ENCODE measurements at places on chromosomes 12 and 14.

GRCh38 chr12:2039034-2039433 lies 13.8 kb upstream of the CACNA1C start:
- DNase-seq, result no peak

DNA sequence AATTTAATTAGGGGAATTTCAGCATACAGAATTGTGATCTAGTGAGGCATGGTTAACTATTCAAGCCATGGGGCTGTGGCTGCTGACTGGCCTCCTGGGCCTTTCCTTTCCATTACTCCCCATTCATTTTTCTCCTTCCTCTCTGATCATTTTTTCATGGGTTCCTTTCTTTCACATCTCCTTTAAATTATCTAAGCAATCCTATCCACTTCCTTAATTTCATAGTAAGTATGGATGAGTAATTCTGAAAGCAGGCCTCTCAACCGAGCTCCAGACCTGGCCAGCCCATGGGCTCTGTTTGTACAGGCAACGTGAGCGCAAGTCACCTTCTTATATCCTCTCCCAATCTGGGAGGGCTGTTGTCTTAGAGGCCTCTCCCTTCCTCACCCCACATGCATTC lies 13.4 kb downstream of the CKAP4 start:
- DNase-seq, result no peak

DNA sequence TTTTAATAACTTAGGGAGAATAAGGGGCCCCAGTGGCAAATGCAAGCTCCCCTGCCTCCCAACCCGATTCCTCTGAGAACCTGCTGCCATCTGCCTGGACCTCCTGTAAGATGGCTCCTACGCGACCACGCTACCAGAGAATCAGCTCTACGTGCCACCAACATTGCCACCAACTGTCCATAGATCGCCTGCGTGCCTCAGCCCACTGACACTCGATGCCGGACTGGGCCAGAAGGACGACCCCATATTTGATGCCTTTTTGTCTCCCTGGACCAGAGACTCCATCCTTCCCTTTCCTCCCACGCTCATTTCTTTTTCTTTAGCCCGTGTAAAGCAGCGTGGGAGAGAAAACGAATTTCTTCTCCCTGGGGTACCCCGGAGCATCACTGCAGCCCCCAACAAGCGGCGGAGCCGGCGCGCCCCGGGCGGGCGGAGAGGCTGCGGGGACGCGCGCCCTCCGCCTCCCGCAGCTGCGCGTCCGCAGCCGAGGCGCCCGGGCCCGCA lies 565 bp upstream of the KLHL42 start:
- peak; percentile 9 for DNase-seq

DNA sequence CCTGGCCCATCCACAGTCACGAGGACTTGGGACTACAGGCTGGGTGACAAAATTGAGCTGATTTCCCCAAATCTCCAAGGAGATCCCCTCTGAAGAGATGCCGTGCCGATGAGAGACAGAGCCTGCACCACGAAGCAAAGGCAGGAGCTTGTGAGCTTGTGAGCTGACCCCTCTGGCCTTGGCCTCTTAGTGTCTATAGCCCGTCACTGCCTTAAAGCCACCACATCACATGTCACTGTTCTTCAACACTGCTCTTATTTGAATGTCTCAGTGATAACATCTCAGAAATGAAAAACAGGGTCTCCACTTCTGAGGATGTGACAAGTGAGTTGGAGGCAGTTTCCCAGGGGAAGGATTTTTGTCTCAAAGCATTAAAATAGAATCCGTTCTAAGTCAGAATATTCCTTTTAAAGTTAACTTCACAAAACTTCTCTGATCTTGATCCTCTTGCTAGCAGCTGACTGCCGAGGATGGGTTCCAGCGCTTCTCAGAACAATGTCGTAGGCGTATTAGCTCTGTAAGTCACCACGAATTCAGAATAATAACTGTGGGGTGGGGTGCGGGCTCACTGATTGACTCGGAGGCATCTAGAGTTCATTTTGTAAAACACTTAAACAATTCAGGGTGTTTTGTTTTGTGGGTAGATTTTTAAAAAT lies 37.5 kb downstream of the CHST11 start:
- peak; percentile 61 for DNase-seq

DNA sequence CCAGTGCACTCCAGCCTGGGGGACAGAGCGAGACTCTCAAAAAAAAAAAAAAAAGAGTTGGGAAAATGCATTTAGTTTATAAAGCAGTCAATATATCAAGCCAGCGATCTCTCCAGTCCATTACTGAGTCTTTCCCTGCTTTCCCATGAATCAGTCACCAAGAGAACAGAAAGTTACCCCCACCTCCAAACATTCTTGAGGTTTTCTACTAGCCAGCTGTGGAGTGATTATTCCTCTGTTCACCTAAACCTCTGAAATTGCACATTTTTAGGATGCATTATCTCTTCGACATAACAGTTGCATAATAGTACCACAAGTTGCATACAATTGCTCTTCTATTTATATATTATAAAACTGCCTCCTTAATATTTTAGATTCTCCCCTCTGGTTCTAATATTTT lies 134.8 kb upstream of the DIO3 start:
- DNase-seq, result no peak

DNA sequence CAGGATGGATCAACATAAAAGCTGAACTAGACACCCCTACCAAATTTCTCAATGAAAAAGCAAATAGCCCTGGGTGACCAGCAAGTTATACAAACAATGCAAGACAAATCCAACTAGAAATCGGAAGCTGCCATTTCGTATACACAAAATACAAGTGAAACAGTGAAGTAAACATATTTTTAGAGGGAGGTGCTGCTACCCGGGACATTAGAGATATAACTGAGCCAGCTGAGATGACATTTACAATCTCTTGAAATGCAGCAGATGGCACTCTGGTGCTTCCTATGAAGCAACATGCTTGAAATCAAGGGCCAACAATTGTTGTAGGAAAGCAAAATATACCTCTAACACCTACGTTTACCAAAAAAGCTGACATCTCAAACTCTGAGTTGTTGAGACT lies 25.5 kb downstream of the BDKRB1 start:
- DNase-seq, result no peak

- no peak for DNase-seq
Measured at GRCh38 chr12:51683763-51684357, 92.8 kb downstream of the SCN8A start.

DNA sequence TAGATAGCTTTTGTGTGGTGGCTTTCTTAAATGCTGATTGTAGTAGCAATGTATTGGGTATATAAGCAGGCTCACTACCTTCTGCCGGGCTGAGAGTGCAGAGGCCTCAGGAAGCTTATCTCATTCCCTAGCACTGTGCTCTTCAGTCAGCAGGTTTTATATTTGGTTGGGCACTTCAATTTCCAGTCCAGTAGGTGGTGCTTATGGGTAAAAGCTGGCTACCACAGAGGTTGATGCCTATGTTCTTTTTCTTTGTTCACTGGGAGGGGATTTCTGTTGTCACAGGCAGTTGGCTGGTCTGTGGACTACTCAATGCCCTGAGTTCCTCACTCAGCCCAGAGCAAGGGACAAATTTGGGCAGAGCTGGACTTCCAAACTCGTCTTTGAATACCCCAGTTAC lies 43.0 kb upstream of the GLIPR1 start:
- DNase-seq, result no peak

DNA sequence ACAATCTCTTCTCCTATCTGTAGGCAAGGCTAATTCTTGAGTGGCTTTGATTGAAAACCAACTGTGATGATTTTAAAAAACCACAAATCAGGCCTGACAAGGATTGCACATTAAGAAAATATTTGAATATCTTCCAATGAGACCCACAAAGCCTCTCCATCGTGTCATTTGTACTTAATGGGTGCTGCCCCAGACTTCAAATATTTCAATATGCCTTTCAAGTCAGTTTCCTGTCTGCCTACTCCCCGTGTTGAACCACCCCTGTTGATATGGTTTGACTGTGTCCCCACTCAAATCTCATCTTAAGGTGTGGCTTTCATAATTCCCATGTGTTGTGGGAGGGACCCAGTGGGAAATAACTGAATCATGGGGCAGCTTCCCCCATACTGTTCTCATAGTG lies 159.7 kb upstream of the EGLN3 start:
- no peak for DNase-seq

DNA sequence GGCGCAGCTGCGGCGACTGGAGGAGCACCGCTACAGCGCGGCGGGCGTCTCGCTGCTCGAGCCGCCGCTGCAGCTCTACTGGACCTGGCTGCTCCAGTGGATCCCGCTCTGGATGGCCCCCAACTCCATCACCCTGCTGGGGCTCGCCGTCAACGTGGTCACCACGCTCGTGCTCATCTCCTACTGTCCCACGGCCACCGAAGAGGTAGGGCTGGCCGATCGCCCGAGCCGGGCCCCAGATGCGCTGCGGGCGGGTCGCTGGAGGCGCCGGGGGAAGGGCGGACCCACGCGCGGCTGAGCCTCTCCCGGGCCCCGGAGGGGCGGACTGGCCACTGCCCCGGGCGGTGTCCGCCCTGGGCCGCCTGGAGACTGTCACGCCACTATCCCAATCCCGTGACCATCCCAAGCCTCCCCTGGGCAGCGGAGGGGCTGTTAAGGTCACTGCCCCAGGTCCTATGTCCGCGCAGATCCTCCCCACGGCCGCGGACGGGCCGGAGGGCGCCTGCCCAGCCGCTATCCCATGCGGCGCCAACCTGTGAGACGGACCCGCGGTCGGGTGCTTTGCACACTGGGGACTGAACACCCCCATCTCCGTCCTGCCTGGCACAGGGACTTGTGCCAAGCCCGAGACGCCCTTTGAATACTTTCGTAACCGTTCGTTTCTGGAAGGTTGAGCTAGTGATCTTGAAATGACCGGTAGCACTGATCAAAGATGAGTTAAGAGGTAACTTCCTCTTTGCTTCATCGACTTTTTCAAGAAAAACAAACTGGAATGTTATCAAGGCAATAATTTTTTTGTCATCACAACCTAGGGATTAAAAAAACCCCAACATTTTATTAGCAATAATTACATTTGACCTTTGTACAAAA lies 725 bp downstream of the CHPT1 start:
- peak; percentile 2 for DNase-seq

- no peak for DNase-seq
Measured at GRCh38 chr14:102517392-102518062, 8.0 kb upstream of the ANKRD9 start.

GRCh38 chr12:55063291-55063690 lies 43.5 kb downstream of the NEUROD4 start:
- no peak for DNase-seq

- no peak for DNase-seq
Measured at GRCh38 chr12:49893753-49894750, 9.6 kb downstream of the FAIM2 start.

GRCh38 chr12:8449355-8449859 lies 6.4 kb upstream of the CLEC6A start:
- no peak for DNase-seq

DNA sequence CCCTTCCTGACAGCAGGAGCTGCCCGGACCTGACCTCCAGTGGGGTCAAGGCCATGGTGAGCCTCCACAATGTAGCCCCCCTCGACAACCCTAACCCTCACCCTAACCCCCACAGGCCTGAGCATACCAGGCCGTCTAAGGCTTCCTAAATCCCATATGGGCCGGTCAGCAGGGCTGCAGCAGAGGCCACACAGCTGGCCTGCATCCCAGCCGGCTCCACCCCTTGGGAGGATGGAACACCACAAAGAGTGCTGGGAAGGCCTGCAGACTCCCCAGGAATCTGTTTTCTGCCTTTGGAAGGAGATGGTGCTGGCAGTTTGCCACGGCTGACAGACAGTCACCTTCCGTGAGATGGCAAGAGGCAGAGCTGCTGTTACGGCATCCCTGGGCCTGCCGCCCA lies 2.8 kb downstream of the TMEM179 start:
- DNase-seq, result no peak

GRCh38 chr14:93464271-93464670 lies 33.5 kb downstream of the UNC79 start:
- no peak for DNase-seq

DNA sequence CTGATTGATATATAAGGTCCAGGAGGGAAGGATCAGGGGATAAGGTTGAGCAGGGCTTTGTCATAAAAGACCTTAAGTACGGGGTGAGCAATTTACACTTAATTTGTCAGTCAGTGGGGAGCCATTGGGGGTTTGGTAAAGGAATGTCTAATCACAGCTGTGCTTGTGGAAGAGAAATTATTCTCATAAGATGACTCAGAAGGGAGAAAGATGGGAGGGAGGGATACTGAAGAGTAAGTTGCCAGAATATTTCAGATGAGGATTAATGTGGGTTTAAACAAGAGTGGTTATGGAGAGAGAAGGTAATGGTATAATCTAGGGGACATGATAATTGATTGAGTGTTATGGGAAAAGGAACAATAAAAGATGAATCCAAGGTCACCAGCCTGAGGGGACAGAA lies 500.1 kb upstream of the CCDC196 start:
- DNase-seq, result no peak

DNA sequence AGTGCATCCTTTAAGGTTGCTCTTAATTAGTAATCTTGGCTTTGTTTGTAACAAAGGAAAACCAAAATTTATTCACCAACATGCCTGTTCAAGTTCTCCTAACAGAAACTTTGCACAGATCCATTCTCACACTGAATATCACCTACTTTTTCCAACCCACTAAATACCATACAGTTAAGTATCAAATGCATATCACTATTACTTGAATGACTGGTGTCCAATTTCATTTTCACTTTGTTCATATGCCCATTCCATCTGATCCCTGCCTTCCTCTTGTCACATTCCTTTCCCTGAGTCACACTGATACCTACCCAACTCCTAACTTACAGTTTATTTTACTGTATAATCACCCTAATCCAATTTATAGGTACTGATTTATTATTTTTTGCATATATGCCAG lies 286.4 kb downstream of the NELL2 start:
- DNase-seq, result no peak

DNA sequence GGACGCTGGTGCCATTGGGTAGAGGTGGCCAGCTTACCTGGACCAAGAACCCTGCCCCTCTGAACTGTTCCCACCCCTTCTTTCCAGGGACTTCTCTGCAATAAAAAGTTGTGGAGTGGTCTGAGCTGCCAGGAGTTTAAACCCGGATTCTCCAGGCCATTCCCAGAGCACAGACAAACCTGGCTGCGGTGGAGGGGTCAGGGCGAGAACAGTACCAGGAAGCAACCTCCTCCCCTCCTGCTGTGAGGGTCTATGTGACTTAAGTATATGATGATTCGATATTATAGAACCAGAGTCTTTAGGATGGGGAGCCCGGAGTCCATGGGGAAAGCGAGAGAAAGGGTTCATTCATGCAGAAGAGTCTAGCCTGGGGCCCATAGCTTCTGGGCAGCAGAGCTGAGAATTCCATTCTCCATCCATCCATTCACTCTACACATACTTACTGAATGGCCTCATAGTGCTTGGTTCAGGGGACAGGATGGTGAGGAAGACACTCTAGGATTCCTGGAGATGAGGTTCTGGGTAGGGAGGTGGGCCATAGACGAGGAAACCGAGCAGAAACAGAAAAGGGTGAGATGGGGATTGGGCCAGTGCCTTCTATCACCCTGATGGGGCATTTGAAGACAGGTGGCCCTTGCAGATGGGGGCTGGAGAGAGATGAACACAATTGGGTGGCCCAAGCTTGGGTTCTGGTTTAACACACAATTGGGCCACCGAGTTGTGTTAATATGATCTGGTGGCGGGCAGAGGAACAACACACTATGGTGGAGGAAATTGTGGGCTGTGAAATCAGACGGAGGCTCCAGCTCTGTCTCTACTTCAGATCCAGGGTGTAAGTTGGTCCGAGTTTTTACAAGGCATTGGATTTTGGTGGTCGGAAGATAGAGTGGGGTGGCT lies 5.2 kb downstream of the KRT86 start:
- no peak for DNase-seq

GRCh38 chr12:12482959-12483358 lies 79.7 kb downstream of the DUSP16 start:
- DNase-seq, result no peak
